Effector memory CD8-positive, alpha-beta T cell (primary cell): ENCODE measurements at places on chromosomes 12 and 14.

DNA sequence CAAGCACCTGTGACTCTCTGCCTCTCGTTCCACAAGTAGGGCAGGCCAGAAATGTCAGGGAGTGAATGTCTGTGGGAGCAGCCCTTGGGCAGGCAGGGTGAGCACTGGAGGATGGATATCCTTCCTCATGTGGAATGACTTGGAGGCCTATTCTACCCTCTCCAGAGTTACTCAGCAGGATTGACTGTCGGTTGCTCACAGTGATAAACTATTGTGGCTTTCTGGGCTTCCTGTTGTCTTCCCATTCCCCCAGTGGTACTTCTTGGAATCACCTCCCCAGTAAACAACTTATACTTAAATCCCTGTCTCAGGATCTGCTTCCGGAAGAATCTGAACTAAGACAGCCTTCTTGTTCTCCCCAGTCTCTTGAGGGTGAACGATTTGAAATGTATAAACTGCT is 79.6 kb upstream of the MANSC4 start:
- peaks cover 18% of the 10 kb centered on the region for H3K27me3 ChIP-seq
- no peak overlapping the region for H3K27ac ChIP-seq
- no peaks in the 10 kb centered on the region for H3K36me3 ChIP-seq
- H3K4me3 ChIP-seq: no peak overlapping the region
- DNase-seq: no peak

DNA sequence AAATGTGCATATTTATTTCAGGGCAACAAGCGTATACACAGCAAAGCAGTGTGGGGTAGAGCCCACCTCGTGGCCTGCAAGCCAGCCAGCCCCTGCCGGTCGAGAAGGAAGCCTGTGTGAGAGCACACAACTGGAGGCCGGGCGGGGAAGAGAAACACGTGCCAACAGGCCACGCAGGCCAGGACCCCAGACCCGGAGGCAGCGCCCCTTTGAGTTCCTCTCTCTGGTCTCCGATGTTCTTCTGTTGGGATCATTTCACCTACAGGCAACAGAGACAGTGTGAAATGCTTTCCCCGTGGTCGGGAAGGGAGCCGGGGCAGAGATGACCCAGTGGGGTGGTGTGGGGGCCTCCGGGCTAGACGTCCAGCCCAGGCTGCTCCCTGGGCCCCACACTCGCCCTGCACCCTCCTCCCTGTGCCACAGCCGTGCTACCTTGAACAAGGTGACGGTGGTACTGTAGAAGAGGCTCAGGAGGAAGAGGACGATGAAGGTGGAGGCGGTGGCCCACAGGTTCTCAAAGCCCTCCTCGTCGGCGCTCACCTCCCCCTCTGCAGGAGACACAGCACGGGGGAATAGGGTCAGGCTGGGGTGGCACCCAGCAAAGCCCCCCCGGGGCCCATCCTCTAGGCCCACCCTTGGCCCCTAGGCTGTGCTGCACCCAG is 325.5 kb downstream of the TMEM121 start:
- peaks cover 6% of the 10 kb centered on the region for H3K27me3 ChIP-seq
- H3K4me1 ChIP-seq: peaks cover 14% of the 10 kb centered on the region
- H3K27ac ChIP-seq: no peak overlapping the region
- H3K36me3 ChIP-seq: peaks cover 3% of the 10 kb centered on the region
- no peak overlapping the region for H3K4me3 ChIP-seq

DNA sequence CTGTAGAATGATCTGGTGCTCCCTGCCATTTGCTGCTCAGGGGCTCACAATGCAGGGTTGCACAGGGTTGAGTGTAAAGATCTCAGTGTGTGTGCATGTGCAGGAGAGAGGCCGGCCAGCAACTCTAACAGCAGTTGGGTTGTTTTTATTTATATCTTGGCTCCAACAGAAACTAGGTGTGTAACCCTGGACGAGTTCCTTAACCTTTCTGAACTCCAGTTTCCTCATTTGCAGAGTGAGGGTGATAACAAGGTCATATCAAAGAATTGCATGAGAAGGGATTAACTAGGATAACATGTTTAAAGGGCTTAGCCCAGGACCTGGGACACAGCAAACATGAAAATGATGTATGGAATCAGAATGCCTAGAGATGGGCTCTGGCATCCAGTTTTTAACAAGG is 14.8 kb upstream of the JDP2 start:
- H3K27ac ChIP-seq: no peak overlapping the region
- DNase-seq: no peak
- H3K4me1 ChIP-seq: no peaks in the 10 kb centered on the region
- H3K27me3 ChIP-seq: no peaks in the 10 kb centered on the region
- no peak overlapping the region for H3K4me3 ChIP-seq
- H3K36me3 ChIP-seq: no peaks in the 10 kb centered on the region

DNA sequence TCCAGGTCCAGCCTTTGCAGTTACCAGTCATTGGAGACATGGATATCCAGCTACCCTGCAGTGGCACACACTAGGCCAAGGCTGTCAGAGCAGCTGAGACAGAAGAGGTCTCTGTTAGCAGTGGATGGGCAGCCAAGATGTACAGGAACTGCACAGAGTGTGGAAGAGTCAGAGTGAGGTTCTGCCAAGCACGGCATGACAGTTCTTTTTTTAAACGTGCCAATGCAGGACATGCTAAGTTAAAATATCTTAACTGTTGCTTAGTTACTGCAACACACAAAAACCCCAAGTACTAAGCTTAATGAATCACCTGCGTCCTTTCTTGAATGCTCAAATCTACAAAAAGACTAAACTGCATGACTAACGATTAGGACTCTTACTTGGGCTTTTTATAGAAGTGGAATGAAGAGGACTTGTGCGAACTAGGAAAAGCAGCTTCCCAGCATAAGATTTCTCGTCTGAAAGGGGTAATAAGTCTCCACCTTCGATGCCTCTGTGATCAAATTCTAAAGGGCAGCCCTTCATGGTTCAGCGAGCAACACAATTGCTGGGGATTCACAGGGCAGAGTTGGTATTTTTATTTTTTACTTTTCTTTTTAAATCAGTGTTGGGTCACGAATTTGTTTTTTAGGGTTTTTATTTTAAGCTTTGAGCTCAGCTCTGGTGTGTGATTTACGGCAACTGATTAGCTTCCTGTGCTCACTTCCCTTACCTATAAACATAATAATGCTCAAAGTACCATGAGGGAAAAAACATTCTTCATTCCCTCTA is 20.6 kb downstream of the MAPK1IP1L start:
- H3K4me3 ChIP-seq: peak overlapping the region; percentile 53
- peak overlapping the region; percentile 81 for H3K27ac ChIP-seq
- H3K4me1 ChIP-seq: peaks cover 35% of the 10 kb centered on the region

DNA sequence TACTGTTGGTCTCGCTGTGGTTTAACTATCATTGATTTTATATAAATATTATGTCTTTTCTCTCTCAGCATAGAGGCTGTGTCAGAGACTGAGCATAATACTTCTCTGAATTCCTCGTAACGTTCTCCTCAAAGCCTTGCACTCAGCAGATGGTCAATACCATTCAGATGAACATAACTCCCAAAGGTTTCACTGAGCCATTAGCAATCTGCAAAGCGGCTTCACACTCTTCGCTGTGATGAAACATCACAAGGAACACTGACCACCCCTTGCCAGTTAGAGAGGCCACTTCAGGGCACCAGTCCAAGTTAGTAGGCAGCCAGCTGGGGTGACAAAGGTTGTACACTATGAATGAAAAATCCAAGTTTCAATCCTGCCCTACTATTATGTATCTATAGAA is 30.1 kb upstream of the STON2 start:
- no peak overlapping the region for H3K4me3 ChIP-seq
- H3K4me1 ChIP-seq: peaks cover 2% of the 10 kb centered on the region
- DNase-seq: no peak
- peaks cover 91% of the 10 kb centered on the region for H3K27me3 ChIP-seq

DNA sequence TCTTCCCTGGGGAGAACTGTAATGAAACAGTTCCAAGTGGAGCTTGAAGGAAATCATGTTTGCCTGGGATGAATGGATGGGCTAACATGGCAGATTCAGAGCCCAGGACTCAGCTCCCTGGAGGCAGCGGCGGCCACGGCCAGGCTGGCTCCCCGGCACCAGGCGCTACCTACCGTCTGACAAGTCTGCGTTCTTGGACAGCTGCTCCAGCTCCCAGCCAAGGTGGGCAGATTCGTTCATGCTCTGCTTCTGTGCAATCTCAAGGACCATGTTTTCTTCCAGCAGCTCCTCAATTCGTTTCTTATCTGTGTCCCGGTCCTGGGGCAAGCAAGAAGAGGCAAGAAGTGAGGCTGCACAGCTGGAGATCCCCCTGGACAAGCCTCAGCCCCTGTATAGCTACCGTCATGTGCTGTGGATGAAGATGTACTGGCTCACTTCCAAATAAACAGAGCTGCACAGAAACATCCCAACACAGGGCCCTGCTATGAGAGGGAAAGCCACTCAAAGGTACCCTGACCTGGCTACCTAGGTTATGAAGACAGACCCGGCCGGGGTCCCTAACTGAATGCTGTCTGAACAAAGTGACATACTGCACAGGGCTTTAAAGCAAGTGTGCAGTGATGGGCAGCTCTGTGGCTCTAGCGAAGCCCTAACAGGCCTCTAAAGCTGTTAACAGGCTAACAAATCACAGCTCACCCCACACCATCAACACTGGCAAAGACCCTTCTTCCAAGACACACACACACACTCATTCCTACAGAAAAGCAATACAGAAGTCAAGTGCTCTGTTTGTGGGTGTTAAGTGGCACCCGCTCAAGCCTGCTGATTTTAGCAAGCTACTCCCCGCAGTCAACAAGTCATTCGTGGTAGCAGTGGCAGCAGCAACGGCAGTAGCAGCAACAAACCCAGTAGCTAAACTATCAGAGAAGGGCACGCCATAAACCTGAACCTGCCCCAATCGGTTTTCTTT is 80.4 kb upstream of the GPR68 start:
- H3K27me3 ChIP-seq: no peaks in the 10 kb centered on the region
- H3K4me3 ChIP-seq: peak overlapping the region; percentile 79
- peaks cover 89% of the 10 kb centered on the region for H3K36me3 ChIP-seq

DNA sequence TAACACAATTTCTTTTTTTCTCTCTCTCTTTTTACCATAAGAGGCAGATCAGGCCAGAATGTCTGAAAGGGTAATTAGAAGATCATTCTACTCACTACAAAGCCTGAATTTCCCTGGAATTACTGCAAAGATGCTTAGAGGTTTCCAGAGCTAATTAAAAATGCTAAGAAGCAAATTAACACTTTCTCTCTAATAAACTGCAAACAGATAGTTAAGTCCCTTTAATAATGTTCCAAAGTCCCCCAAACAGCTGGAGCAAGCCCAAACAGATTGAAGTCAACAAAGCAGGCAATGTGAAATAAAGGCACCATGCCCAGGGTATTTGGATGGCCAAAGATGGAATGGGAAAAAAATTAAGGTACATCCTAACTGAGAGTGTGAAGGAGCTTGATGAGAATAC is 208.8 kb upstream of the LRFN5 start:
- H3K27me3 ChIP-seq: no peaks in the 10 kb centered on the region
- H3K36me3 ChIP-seq: no peaks in the 10 kb centered on the region
- no peak overlapping the region for H3K4me3 ChIP-seq

DNA sequence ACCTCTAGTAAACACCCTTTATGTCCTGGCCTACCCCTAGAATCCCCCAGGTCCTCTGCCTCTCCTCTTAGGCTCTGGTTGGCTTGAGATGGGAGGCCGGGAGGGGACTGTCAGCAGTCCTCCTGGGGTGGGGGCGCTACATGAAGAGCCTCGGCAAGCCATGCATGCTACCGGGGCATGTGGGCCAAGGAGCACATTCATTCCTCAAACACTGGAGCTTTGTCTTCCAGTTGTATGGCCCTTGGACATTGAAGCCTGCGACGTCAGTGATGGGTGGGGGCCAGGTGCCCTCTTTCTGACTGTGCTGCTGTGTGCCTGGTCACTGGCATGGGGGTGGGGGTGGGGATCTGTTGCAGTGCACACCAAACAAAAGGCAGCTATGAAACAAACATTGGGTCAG is 15.8 kb upstream of the CELA1 start:
- peaks cover 12% of the 10 kb centered on the region for H3K36me3 ChIP-seq
- H3K27ac ChIP-seq: no peak overlapping the region
- peaks cover under 1% of the 10 kb centered on the region for H3K4me1 ChIP-seq
- no peak for DNase-seq

DNA sequence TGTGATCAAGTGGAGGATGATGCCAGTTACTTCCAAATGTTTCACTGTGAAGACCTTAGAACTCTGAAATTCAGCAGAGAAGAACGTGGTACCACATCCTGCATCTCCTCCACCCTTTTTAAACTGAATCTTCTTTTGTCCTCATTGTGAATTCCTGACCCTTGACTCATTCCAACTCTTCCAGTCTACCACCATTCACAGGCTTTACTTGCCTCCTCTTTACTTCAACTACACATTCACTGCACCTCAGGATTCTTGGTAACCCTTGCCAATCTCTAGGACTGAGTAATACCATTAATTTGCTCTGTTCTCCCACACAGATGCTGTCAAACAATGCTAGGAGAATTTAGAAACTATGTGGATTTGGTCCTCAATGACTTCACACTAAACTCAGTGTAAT is 37.3 kb downstream of the PPP1R12A start:
- H3K27ac ChIP-seq: no peak overlapping the region
- DNase-seq: no peak
- H3K4me1 ChIP-seq: peaks cover 40% of the 10 kb centered on the region
- no peaks in the 10 kb centered on the region for H3K36me3 ChIP-seq
- peak overlapping the region; percentile 2 for H3K4me3 ChIP-seq
- no peaks in the 10 kb centered on the region for H3K27me3 ChIP-seq

- DNase-seq: no peak
- no peak overlapping the region for H3K4me3 ChIP-seq
- H3K27me3 ChIP-seq: no peaks in the 10 kb centered on the region
- H3K27ac ChIP-seq: no peak overlapping the region
- no peaks in the 10 kb centered on the region for H3K4me1 ChIP-seq
Measured at GRCh38 chr12:47863467-47863866, 41.3 kb downstream of the VDR start.

- H3K27me3 ChIP-seq: no peaks in the 10 kb centered on the region
- DNase-seq: no peak
- peaks cover 13% of the 10 kb centered on the region for H3K36me3 ChIP-seq
- H3K4me3 ChIP-seq: no peak overlapping the region
- peaks cover 36% of the 10 kb centered on the region for H3K4me1 ChIP-seq
- H3K27ac ChIP-seq: no peak overlapping the region
Measured at GRCh38 chr14:75165586-75166391, 10.6 kb downstream of the TMED10 start.

DNA sequence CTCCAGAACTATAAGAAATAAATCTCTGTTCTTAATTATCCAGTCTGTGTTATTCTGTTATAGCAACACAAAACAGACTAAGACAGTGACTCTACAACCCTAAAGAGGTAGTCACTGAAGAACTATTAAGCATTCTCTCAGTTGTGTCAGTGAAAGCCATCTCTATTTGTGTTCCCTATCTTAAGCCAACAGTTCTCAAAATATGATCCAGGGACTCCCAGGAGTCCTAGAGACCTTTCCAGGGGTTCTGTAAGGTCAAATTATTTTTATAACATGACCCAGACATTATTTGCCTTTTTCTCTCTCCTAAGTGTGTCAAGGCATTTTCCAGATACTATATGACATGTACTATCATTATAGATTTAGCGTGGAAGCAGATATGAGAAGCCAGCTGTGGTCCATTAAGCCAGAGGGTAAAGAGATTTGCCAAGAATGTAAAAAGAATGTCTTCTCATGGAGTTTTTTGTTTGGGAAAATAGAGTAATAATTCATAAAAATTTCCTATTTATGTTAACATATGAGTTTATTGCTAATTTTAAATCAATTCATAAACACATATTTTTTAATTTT is 315.8 kb downstream of the RGS6 start:
- H3K4me1 ChIP-seq: no peaks in the 10 kb centered on the region
- H3K27ac ChIP-seq: no peak overlapping the region
- peaks cover 3% of the 10 kb centered on the region for H3K36me3 ChIP-seq
- no peak overlapping the region for H3K4me3 ChIP-seq

- H3K4me3 ChIP-seq: no peak overlapping the region
- H3K27ac ChIP-seq: no peak overlapping the region
- no peaks in the 10 kb centered on the region for H3K4me1 ChIP-seq
- H3K36me3 ChIP-seq: no peaks in the 10 kb centered on the region
- H3K27me3 ChIP-seq: no peaks in the 10 kb centered on the region
- DNase-seq: no peak
Measured at GRCh38 chr14:51157012-51157411, 62.1 kb upstream of the TRIM9 start.
